Hepatic stellate cell (primary cell): ENCODE measurements at places on chromosomes 6 and 20.
A peak's percentile ranks its signal among the peaks of the same experiment; 100 is the strongest.

DNA sequence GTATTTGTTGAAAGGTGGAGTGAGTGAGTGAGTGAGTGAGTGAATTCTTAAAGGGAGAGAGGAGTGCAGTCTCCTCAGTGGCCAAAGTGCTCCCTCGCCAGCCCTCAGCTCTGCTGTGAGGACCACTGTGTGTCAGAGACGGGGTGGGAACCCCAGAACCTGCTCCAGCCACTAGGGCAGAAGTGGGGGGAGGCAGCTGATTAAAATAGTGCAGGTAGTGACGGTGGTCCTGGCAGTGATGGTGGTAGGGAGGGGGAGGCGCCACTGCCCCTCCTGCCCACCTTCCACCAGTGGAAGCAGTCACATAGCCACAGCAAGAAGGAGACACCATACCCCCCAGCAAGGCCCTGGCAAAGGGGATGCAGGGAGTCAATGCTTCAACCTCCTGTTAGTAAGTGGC lies 133.5 kb downstream of the PHACTR3 start:
- DNase-seq, result no peak

- DNase-seq, result peak; percentile 66
Measured at GRCh38 chr20:36754656-36755222, 8.8 kb upstream of the NDRG3 start.

DNA sequence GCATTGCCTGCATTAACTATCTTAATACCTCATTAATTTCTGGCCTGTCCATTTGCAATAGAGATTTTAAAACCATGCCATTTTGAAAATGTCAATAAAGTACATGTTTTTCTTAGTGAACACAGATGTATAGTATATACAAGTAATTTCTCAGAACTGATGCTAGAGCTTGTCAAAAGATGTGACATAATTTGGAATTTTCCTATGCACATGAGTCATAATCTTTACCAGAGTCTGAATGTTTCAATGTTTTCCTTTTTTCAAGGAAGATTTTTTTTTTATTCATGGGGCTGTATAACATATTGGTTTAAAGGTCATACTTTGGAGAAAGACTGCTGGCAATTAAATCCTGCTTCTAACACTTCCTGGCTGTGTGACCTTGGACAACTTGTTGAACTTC lies 1347.5 kb upstream of the ADGRB3 start:
- no peak for DNase-seq

- DNase-seq, result no peak
Measured at GRCh38 chr6:68237205-68237604, 397.9 kb upstream of the ADGRB3 start.

DNA sequence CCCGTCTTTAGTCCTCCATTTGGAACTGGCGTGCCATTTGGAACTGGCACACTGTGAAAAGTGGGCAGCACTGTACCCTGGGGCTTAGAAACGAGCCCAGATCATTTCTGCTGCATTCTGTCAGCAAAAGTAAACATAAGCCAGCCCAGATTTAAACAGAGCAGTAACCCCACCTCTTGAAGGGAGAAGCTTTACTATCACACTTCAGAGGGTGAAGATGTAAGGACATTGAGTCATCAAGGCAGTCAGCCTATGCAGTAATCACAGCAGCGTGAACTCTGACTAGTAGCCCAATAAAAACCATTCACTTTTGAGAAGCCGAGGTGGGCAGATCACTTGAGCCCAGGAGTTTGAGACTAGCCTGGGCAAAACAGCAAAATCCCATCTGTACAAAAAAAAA lies 216.9 kb downstream of the EYA2 start:
- DNase-seq, result no peak

- no peak for DNase-seq
Measured at GRCh38 chr6:16578695-16579285, 182.5 kb downstream of the ATXN1 start.

DNA sequence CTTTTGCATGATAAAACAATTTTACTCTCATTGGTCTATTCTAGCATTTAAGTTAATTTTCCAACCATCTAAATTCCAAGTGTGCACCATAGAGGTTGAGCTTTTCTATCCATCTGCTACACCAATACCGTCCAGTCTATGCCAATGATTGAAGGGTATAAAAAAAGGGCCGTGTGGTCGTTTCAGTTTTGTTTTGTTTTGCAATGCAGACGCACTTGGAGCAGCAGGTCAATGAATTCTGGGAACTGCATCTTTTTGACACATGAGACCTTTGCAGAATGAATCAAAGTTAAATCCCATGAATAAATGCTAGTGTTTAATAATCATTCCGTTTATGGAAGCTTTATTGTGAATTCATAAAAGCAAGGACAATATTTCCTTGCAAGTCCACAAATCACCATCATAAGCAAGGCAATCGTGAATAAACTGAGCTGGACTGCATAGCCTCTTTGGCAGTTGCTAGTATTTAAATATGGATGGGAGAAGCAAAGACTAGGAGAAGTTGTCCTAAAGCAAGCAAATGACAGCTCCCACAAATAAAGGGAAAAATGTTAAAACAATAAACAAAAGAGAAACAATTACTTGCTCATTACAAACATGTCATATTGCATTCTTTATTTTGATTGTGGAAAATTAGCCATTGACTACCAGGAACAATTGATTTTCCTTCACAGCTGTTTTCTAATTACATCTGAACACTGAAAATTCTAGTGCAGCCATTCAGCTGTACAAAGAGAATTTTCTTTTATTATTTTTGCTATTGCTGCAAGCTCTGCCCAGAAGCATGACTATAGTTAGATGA lies 649.7 kb upstream of the GJE1 start:
- no peak for DNase-seq

- no peak for DNase-seq
Measured at GRCh38 chr6:99276747-99277146, 72.7 kb downstream of the FAXC start.

DNA sequence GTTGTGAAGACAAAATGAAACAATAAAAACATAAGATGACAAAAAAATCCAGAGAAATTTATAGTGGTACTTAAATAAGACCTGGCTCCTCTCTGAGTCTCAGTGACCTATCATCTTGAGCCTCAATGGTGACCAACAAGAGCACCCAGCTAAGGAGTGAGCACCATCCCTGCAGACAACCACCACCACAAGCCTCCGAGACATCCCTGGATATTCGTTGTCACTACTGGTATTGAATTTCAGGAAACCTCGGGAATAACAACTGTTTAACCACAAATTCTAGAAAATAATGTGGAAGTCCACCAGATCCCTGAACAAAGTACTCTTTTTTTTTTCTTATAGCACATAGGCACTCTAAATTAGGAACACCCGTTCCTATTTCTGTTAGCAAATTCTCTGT lies 32.2 kb upstream of the ADGRF5 start:
- no peak for DNase-seq

- DNase-seq, result peak; percentile 88
Measured at GRCh38 chr20:2237059-2237458, 58.7 kb upstream of the TGM3 start.

GRCh38 chr6:6798448-6798860 lies 209.9 kb downstream of the LY86 start:
- DNase-seq, result no peak

- no peak for DNase-seq
Measured at GRCh38 chr6:134482593-134483270, 164.8 kb upstream of the SGK1 start.

DNA sequence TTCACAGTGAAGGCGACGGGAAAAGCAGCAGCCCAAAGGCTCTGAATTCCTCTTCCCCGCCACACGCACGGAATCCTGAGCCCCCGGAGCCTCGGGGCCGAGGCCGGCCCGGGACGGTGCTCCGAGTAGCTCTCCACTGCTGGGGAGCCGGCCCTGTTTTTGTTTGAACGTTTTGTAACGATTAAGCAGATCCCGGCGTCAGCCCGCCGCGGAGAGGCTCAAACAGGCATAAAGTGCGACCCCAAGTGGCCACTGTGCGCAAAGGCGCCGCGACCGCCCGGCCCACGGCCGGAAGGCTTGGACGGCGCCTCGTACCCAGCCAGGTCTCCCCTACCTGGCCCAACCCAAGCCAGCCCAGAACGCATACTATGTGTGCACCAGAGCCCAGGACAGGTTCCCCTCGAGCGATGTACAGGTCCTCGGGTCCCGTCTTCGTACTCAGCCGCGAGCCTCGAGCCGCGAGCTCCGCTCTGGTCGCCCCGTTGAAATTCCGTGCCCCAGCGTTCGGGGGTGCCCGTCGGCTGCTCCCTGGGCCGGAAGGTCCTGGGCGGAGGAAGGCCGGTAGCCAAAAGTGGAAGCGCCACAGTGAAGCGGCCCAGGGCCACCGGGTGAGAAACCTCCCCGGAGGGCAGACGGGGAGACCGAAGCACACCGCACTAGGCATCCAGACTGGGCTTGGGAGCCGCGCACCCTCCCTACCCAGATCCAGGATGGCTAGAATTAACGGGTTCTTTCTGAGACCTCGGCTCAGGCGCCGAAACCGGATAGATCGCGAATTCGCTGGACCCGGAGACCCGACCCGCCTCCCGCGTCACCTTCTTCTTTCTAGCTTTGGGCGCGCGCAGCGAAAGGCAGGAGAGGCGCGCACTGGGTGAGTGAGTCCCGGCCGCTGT lies 1.2 kb upstream of the MAFB start:
- peak; percentile 87 for DNase-seq

DNA sequence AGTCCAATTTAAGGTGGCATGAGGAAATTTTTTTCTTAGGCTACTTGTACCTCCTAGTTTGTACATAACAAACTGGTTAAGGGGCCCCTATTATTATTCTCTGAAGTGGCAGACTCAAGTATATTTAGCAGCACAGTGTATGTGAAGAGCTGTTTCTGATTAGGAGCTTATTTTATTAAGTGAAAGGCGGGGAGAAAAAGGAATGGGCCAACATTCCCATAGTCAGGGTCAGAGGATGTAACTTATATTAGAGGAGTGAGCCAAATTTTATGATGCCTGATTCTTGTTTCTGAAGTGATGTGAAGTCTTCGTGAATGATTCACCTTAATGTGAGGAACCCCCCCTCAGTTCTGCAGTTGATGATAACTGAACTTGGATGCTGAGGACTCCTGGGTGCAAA lies 2.8 kb downstream of the HECA start:
- no peak for DNase-seq

DNA sequence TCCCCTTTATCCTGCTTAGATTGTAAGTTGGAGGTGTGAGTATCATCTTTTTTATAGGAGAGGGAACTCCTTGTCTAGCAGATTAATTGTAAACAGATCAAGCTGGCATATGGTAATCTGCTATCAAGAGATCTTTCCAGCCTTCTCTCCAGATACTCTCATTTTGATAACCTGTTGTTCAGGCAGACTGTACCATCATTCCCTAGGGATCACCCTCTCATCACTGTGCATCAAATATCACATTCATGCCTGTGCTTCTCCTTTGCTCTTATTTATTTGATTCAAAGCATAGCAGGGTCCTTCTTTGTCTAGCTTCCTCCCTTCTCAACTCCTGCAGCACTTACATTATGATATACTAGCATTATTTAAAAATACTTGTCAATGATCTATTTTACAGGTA lies 73.8 kb downstream of the LRRC1 start:
- DNase-seq, result no peak

DNA sequence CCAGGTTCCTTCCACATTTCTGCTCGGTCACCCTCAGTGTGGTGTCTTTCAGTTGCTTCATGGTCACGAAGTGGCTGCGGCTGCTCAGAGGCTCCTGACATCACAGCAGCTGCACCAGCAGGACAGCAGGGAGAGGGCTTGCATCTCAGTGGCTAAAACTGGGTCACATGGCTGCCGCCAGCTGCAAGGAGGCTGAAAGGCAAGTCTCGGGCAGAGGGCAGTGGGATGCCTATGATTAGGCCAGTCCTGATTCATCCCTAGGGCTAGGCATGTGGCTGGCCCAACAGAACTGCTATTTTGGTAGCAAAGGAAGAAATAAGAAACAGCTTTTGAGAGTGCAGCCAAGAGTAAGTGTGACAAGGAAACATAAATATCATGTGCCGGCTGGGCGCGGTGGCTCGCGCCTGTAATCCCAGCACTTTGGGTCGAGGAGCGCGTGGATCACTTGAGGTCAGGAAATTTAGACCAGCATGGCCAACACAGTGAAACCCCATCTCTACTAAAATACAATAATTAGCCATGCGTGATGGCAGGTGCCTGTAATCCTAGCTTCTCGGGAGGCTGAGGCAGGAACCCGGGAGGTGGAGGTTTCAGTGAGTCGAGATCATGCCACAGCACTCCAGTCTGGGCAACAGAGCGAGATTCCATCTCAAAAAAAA lies 46.6 kb downstream of the RBM38 start:
- no peak for DNase-seq

GRCh38 chr6:50826037-50826761 lies 7.5 kb downstream of the TFAP2B start:
- no peak for DNase-seq

DNA sequence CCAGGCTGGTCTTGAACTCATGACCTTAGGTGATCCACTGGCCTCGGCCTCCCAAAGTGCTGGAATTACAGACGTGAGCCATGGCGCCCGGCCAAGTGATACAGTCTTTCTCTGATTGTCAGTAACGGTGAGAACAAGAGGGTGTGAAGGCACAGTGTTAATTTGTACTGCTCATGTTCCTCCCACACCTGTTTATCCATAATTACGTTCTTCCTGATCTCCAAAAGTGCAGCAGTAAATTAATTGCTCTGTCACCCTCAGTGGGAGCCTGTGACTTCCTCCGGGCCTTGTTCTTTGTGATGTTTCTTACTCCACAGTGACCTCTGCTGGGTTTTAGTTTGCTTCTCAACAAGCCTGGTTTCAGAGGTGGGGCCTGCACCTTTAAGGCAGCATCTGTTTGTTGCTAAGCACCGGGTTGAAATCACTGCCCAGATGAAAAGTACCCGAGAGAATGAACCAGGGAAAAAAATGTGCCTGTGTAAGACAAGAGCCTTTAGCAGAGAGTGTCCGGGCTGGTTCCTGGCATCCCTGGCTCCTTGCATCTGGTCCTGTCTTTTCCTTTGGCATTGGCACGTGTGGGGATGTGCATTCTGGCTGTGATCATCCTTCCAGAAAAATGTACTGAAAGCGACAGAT lies 89.1 kb upstream of the CLDN20 start:
- DNase-seq, result peak; percentile 75

DNA sequence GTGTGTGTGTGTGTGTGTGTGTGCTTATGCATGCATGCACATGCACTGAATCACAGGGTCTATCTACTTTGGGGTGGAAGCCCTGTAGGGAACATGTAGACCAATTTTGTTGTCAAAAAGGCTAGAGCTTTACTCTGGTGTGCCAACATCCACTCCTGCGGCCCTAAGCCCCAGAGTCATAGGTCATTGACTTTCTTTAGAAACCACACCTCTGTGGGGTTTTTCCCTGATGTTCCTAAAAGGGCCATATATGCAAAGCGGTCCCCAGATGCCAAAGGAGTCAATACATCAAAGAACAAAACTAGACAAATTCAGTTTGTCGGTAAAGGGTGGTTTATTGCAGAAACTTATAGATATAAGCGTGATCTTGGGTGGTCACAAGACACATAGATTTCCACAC lies 29.8 kb upstream of the SLC2A12 start:
- no peak for DNase-seq

GRCh38 chr6:117908246-117909068 lies 1.4 kb downstream of the SLC35F1 start:
- DNase-seq, result no peak

DNA sequence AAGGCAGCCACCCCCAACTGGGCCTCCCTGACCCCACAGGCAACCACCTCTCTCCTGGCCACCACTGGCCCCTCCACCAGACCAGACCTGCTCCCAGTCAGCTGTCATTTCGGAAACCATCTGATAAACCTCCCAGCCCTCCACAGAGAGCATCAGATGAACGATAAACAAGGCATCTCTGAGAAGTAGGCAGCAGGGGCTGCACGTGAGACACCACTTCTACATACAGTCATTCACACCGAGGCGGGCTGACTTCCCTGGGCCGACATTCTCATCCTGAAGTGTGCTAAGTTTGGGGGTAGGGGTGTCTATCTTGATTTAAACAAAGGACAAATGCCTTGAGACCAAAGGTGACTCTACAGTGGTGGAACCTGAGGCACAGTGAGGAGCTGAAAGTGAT lies 13.8 kb downstream of the CPNE5 start:
- DNase-seq, result no peak

GRCh38 chr20:59402681-59403080 lies 102.3 kb downstream of the EDN3 start:
- DNase-seq, result no peak
